ENCODE measurements at places on chromosomes 1 and 21. TPM values are rescaled to one million over a fixed set of nuclear protein-coding genes. Genes with fewer than 3 reads are reported as not detected.

DNA sequence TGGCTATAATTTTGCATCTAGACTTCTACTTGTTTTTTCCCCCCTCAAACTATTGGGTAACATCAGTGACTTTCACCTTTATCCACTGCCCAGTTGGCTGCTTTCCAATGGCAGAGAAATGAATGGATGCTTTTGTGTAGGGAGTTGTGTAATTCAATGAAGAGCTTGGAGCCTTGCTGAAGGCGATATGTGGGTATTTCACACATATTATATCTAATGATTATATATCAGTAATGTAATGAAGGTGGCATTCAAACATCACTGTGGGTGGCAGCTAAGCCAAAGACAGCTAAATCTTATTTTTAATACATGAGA lies 81.2 kb downstream of the TGFB2 start:
- no peak overlapping the region for H3K27ac ChIP-seq
- no peak overlapping the region for H3K4me3 ChIP-seq
- no peak for DNase-seq
- H3K4me1 ChIP-seq: no peaks in the 10 kb centered on the region

DNA sequence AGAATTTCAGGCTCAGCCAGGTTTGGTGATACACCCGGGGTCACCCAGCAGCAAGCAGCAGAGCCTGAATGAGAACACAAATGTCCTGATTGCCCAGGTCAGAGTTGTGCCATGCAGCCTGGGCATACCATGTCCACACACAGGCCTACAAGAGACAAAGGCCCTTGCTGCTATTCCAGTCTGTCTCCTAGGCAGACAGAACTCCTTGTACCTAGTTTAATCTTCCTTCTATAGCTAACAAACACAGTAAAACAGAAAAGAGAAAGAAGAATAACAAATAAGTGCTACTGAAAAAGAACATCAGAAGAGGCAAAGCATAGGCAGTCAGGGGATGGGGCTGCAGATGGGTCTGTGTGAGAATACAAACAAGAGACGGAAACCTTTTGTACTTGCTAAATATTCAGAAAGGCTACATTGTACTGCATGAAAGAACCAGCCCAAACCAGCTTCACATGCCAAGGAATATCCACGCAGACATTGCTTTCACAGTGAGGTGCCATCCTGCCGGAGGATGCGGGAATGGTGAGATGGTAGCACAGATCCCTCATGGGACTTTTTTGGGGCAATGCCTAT lies 401.7 kb downstream of the OMA1 start:
- H3K27ac ChIP-seq: no peak overlapping the region
- H3K4me3 ChIP-seq: no peak overlapping the region
- no peaks in the 10 kb centered on the region for H3K4me1 ChIP-seq
- DNase-seq: no peak
- no peaks in the 10 kb centered on the region for H3K27me3 ChIP-seq

DNA sequence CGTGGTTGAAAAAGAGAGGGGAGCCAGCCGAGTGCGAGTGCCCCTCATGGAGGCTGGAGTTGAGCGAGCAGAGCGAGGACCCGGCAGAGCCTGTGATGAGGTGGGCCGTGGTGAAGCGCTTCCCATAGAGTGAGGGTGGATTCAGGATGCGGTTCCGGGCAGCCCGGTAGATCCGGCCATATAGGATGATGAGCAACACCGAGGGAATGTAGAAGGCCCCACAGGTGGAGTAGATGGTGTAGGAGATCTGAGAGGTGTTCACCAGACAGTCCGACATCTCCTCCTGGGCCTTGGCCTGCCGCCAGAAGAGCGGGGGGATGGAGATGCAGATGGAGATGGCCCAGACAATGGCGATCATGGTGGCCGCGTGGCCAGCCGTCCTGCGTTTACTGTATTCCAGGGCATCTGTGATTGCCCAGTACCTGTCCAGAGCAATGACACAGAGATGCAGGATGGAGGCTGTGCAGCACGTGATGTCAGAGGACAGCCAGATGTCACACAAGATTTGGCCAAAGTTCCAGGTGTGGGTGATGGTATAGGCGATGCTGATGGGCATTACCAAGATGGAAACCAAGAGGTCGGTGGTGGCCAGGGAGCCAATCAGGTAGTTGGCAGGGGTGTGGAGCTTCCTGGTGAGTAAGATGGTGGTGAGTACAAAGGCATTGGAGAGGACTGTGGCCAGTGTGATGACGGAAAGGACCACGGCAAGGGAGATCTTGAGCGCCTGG lies 23.7 kb downstream of the HTR1D start:
- no peaks in the 10 kb centered on the region for H3K27me3 ChIP-seq
- no peaks in the 10 kb centered on the region for H3K36me3 ChIP-seq
- H3K27ac ChIP-seq: no peak overlapping the region
- no peak overlapping the region for H3K4me3 ChIP-seq

DNA sequence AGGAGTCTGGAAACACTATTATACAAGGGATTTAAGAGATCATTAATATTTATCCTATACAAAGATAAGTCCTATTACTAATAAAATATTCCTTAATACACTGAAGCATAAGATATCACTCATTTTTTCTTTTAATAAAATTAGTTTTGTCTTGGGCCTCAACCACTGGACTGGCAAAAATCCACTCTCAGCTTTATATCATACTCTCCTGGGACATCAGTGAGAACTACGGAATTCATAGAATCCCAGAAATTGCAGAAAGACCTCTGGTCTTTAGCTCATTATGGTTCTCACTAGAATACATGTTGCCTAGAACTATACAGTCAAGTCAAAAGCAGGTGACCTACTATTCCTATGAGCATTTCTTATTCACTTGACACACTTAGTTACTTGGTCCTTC lies 285.0 kb downstream of the LRRC40 start:
- H3K4me3 ChIP-seq: no peak overlapping the region
- H3K4me1 ChIP-seq: no peaks in the 10 kb centered on the region
- DNase-seq: no peak
- no peak overlapping the region for H3K27ac ChIP-seq
- no peaks in the 10 kb centered on the region for H3K36me3 ChIP-seq

DNA sequence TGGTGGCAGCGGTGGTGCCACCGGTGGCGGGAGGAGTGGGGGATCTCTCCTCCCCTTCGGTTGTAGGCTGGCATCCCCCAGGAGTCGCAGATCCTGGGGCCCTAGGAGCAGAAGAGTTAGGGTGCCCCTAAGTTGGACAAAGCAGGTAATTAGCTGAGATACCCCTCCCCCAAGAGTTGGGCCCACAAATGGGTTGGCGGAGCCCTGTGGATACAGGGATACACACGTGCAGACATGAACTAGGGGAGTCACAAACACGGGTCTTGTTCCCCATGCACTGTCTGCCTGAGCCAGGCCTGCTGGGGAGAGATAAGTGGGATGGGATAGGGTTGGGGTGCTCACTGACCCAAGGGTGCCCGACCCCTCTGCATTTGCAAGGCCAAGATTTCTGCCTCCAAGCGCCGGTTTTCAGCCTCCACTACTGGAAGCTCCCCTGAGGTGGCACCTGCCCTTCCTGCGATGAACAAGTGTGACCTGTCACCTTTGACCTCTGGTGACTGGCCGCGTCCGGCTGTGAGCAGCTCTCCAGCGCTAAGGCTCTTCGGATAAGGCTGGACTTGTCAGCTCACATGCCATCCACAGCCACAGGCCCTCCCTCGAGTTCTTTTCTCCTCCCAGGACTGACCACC lies 1.8 kb downstream of the CCDC17 start:
- H3K27me3 ChIP-seq: no peaks in the 10 kb centered on the region
- H3K4me3 ChIP-seq: no peak overlapping the region
- no peak for DNase-seq
- no peaks in the 10 kb centered on the region for H3K4me1 ChIP-seq

- H3K27me3 ChIP-seq: no peaks in the 10 kb centered on the region
- H3K4me1 ChIP-seq: peaks cover 5% of the 10 kb centered on the region
- no peak for DNase-seq
- H3K36me3 ChIP-seq: peaks cover 2% of the 10 kb centered on the region
- H3K4me3 ChIP-seq: no peak overlapping the region
These were observed 103.9 kb upstream of the OLFM3 start for GRCh38 chr1:102100666-102101065.

- H3K27me3 ChIP-seq: peaks cover 3% of the 10 kb centered on the region
- H3K36me3 ChIP-seq: peaks cover 10% of the 10 kb centered on the region
- no peak overlapping the region for H3K4me3 ChIP-seq
- DNase-seq: no peak
These were observed 5.1 kb downstream of the KCNJ9 start for GRCh38 chr1:160086456-160086892.

DNA sequence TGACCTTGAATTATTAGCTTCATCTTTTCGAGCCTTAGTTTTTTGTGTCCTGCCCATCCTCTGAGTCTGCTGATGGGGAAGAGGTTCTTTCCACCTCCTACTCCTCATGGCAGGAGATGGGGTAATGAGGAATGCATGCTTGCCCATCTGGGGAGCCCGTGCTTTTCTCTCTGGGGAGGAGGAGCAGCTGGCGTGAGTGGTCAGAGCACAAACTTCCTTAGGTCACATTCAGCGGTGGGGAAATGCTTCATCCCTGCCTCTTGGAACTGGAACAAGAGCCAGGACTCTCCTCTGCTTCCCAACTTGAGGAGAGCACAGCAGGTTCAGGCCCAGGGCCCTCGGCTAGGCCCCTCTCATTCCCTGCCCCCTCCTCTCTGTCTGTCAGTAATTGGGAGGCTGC lies 155.0 kb downstream of the PCNX2 start:
- no peak overlapping the region for H3K4me3 ChIP-seq
- no peaks in the 10 kb centered on the region for H3K4me1 ChIP-seq
- H3K27ac ChIP-seq: no peak overlapping the region
- no peaks in the 10 kb centered on the region for H3K27me3 ChIP-seq
- peaks cover 25% of the 10 kb centered on the region for H3K36me3 ChIP-seq
- DNase-seq: no peak

DNA sequence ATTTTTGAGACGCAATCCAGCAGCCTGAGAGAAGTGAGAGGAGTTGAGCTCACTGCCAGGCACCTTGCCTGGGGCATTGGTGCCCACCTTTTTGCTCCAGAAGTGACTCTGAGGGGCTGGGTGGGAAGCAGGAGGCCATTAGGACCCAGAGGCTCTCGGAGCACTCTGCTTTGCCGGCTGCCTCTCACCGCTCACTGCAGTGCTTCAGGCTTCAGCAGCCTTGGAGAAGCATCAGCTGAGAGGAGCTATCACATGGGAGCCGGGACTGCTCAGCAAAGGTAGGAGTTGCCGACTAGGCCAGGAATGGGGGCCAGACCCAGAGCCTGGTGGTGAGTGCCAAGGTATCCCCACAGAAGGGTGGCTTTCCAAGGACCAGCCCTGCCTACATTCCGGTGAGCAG lies at the start of gene GPR61:
Gene GPR61, plus strand, starts transcription at position 197 of the 400 bp plus-strand sequence. CDS start 3,151 bp downstream, outside the sequence.
- no peak for DNase-seq
- H3K27me3 ChIP-seq: no peaks in the 10 kb centered on the region
- peak within 1 kb of the TSS; percentile 57 for H3K4me3 ChIP-seq
- H3K4me1 ChIP-seq: no peaks in the 10 kb centered on the region

DNA sequence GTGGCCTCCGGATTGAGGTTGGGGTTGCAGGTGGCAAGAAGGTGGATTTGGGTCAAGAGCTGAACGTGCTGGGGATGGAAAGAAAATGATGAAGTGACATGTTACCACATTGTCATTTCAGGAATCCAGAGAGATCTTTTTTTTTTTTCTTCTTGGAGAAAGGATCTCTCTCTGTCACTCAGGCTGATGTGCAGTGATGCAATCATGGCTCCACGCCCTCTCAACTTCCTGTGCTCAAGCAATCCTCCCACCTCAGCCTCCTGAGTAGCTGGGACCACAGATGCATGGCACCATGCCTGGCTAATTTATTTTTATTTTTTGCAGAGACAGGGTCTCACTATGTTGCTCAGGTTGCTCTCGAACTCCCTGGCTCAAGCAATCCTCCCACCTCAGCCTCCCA lies 80.6 kb downstream of the GON4L start:
- H3K4me1 ChIP-seq: no peaks in the 10 kb centered on the region
- no peak for DNase-seq
- no peak overlapping the region for H3K27ac ChIP-seq

ITLN2 gene
- total RNA-seq: 2.4 TPM

ESRRG gene
- 0.44 TPM for total RNA-seq

DNA sequence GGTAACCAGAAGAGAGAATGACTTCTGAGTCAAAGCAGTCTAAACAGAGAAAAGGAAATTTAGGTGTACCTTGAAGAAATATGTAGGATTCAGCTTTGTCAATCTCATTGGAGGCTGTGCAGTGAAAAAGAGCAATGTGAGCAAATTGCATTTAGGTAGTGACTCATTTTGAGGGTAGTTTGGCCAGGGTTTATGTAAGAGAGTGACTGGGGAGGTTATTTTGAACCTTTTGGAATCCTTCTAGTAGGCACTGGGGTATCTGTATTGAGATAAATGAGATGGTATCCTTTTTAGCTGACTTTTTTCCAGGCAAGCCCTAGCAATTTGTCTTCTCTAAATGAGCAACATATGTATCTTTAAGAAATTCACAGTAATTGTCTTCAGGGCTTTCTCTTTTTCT lies 95.9 kb downstream of the DISP1 start:
- no peak for DNase-seq
- no peak overlapping the region for H3K4me3 ChIP-seq
- H3K36me3 ChIP-seq: no peaks in the 10 kb centered on the region
- H3K4me1 ChIP-seq: no peaks in the 10 kb centered on the region
- no peaks in the 10 kb centered on the region for H3K27me3 ChIP-seq

FASLG gene
- not detected for total RNA-seq

GRCh38 chr1:69475021-69475420 lies 92.7 kb upstream of the LRRC7 start:
- H3K27ac ChIP-seq: no peak overlapping the region
- H3K36me3 ChIP-seq: no peaks in the 10 kb centered on the region

- H3K4me1 ChIP-seq: peaks cover 2% of the 10 kb centered on the region
- H3K27ac ChIP-seq: no peak overlapping the region
- H3K36me3 ChIP-seq: peaks cover 36% of the 10 kb centered on the region
These were observed 14.2 kb downstream of the UTP11 start for GRCh38 chr1:38026592-38027200.

GRCh38 chr1:906600-907420 lies 16.9 kb upstream of the SAMD11 start:
- peak; percentile 28 for DNase-seq
- no peaks in the 10 kb centered on the region for H3K4me1 ChIP-seq
- peaks cover 4% of the 10 kb centered on the region for H3K36me3 ChIP-seq

DNA sequence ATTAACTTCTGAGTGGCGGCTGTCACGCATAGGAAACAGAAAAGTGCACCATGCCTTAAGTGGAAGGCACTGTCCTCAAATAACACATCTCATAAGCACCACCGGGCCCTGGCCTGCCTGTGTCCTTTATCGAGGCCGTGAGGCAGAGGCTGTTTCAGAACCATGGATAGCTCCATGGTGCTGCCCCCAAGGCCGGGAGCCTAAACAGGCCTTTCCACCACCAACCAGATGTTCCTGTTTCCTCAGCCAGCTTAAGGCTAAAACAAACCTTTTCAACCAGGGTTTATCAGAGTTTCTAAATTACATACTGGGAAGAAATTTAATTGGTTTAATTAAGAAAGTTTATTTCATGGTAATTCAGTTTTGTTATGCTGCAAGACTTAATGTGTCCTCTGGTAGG lies 114.4 kb downstream of the DMRTA2 start:
- peak; percentile 71 for DNase-seq
- H3K4me3 ChIP-seq: no peak overlapping the region
- no peaks in the 10 kb centered on the region for H3K27me3 ChIP-seq
- H3K27ac ChIP-seq: no peak overlapping the region
- no peaks in the 10 kb centered on the region for H3K4me1 ChIP-seq
- peaks cover 12% of the 10 kb centered on the region for H3K36me3 ChIP-seq

- peaks cover 20% of the 10 kb centered on the region for H3K36me3 ChIP-seq
- H3K27ac ChIP-seq: no peak overlapping the region
- DNase-seq: peak; percentile 74
- no peaks in the 10 kb centered on the region for H3K4me1 ChIP-seq
These were observed 49.8 kb upstream of the RIPK4 start for GRCh38 chr21:41816583-41817165.

TCHH gene
- not detected for total RNA-seq

- no peak overlapping the region for H3K4me3 ChIP-seq
- H3K4me1 ChIP-seq: no peaks in the 10 kb centered on the region
- H3K27me3 ChIP-seq: no peaks in the 10 kb centered on the region
These were observed 12.5 kb upstream of the ABCB10 start for GRCh38 chr1:229570891-229571516.
